ENCODE measurements at places on chromosomes 7 and 10.
A peak's percentile ranks its signal among the peaks of the same experiment; 100 is the strongest.

DNA sequence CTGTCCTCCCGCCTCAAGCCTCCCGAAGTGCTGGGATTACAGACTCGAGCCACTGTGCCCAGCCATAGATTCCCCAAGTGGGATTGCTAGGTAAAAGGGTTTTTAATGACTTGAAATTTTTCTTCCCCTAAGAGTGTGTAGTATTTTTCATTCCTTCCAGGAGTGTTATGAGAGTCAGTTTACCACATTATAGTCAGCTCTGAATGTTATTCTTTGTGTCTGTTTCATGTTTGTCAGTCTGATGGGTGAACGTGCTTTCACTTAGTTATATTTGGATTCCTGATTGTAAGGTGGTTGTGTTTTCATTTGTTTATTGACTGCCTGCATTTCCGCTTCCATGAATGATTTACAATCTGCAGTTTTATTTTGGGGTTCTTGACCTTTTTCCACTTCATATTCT, 6.3 kb downstream of the ZNF212 start:
- DNase-seq, result no peak

DNA sequence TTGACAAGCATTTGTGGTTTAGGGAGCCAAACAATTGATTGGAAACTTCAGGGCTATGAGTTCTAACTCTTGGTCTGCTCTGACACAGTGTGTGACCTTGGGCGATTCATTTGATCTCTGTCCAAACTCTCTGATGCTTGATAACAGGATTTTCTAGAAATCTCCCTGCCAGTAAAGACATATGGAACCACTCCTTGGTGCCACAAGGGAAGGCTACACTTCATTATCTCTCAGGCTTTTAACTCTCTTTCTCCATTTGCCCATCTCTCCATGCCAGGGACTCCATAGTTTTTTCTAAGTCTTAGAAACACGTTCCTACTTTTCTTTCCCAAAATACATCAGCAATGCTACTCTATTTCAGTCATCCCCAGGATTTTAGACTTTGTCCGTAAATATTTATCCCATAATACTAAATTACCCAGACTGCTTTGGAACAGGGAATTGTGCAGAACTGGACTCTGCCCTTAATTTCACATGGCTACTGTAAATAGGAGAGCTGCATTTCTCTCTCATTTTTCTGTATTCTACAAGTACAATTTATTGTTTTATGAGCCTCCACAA, 488.2 kb downstream of the SUGCT start:
- DNase-seq, result no peak

GRCh38 chr7:51029131-51029530, 246.4 kb upstream of the GRB10 start:
- no peak for DNase-seq

DNA sequence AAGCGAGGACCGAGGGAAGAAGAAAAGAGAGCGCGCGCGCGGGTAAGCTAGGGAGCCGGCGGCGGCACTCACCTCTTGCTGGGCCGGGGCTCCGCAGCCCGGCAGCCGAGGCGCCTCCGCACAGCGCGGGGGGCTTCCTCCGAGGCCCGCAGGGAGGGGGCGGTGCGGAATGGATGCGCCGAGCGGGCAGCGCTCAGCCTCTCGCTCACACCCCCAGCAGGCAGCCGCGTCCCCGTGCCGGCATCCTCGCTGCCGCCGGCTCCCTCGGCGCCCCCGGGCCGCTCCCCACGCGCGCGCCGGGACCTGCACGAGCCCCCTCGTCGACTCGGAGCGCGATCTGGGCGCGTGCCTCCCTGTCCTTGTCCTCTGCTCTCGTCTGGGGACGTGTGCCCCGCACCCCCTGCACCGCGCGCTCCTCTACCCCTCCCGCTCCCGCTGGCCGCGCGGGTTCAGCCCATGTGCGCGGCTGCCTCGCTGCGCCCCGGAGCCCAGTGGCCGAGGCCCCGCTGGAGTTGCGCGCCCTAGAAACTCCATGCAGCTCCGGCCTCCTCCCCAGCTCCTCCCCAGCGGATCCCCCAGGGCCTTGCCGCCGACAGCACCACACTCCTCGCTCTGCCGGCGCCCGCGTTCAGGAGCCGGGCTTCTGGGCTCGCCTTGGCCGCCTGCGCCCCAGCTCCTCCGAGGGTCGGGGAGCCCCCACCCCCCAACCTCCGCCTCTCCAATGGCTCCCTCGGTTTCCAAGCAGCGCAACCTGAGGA, 75.3 kb downstream of the CALN1 start:
- no peak for DNase-seq

DNA sequence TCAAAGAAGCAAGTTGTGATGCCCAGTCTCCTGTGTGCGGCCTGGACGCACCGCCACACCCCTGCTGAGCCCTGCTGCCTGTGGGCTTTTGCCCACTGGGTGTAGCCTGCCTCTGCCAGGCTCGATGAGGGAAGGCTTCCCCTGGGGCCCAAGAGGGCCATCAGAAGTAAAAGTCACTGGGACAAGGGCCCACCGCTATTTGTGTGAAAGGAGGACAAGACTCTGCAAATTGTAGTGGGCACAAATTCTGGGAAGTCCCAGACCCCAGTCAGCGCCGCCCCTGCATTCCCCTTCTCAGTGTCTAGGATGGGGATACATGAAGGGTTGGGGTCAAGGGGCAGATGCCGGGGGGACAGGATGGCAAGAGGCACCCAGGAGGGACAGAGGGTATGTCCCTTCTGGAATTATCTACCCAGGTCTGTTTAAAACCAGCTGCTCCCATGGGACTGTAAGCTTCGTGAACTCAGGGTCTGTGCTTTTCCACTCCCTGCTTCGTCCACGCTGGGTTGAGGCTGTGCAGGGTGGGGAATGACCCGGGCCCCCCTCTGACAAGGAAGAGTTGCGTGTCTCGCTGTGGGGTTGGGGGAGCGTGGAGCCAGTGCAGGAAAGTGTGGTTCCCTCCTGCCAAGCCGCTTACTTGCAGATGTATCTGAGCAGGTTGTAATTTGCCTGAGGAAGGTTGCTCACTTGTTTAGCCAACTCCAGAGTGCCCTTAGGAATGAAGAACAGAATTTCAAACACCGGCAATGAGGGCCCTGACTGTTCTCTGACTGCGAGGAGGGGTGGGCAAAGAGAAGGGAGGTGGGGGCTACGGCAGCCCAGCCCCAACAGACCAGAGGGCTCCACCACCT, 147.2 kb downstream of the MAPK8 start:
- no peak for DNase-seq

GRCh38 chr7:20280475-20281351, 50.0 kb upstream of the ITGB8 start:
- DNase-seq, result no peak

DNA sequence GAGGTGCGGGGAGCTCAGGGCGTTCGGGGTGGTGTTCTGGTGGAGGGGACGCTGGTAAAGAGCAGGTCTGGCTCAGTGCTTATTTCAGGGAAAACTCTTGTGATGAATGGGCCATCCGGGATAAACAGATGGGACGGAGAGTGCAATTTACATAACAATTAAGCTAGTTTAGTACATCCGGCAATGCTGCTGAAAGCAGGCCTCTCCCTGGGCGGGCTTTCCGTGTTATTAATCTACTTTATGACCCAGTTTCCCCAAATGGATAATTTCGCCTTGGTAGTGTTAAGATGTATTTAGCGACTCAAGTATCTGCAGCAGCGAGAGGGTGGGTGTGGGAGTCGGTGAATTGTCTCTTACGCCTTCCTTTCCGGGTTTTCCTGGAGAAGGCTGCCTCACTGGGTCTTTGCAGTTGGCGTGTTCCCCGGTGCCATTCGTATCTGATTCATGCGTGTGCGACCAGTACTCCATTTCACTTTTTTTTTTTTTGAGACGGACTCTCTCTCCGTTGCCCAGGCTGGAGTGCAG, 25.2 kb downstream of the FOXK1 start:
- no peak for DNase-seq

DNA sequence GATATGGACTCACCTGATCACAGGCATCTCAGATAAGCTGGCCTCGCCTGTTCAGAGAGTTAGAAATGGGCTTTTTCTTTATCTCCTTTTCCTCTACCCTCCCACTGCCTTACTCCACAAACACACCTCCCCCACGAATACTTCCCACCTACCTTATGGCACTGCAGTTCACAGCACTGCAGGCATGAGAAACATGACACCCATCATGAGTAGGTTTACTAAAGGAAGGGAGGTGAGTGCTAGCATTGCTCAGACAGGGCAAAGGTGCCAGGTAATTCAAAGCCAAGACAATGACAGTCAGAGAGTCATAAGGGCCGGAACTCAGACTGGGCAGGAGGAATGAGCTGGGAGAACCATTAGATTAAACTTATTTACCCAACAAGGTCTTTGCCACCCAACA, 220.6 kb downstream of the FAM107B start:
- DNase-seq, result no peak

DNA sequence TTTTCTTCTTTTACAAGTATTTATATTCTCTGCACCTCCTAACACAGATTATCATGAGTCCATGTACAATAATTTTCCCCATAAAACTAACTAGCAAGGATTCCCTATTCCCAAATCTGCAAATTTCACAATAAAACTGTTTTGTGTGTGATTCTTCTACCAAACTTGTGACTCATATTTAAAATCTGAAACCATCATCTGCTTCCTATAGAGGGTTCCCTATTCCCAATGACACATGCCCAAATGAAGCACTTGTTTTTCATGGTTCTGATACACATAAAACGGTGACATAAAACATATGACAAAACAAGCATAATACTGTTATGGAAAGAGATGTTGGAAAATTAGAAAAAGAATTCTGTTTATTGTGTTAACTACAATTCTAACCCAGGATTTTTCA, 657.6 kb downstream of the PARD3 start:
- DNase-seq, result no peak

DNA sequence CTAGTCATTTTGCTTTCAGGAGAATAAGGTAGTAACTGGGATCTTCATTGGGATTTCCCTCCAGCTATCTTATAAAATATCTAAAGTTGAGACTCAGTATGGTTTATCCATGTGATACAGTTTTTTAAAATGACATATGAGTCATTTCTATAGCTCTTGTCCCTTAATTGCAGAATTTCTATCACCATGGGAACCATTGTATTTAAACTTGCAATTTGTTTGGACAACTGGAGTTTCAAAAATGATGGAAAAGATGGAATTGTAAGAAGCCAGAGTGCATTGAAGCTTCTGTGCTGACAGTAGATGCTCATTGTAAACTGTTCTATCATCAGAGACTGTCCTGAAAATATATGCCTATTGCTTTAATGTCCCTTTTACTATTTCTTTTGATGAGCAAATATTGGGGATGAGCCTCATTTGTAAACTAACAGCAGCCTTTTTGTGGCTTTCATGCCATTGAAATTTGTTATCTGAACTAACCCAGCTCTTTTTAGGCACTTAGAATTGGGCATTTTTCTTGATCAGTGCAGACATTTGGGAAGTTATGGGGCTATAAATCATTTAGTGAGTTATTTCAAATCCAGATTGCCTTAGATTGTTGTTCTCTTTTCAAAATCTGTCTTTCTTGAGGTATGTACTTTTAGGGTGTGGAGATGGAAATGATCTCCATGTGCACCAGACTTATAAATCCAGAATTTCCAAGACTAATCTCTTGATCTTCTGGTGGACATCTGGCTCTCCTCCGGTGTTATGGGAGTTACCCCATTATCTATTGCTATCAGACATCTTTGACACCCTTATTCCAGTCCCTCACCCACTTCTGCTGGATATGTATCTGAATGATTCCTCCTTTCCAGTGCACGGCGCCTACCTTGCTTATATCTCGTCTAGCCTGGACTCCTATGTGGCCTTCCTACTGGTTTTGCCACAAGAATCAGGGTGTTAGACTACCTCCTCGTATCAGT, 159.0 kb downstream of the SND1 start:
- no peak for DNase-seq

DNA sequence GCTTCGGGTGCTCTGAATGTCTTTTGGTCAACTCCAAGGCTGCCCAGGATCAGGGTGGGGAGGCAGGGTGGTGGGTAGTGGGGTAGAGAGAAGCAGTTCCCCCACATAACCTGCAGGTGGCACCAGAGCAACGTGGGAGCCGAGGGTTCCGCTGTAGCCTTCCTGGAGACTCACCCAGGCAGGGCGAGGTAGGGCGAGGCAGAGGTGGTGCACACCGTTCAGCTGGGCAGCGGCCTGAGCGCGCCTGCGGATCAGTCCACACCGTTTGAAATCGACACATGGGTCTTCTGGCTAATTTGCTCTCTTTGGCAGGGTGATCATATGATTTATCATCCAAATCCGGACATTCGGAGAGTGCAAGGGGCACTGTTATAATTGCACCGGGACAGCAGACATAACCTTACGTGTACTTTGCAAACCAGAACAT, 41.4 kb upstream of the MAP3K8 start:
- DNase-seq, result peak; percentile 69

GRCh38 chr10:104981995-104982394, 340.9 kb downstream of the SORCS3 start:
- no peak for DNase-seq

GRCh38 chr7:11681461-11681860, 150.5 kb downstream of the THSD7A start:
- DNase-seq, result no peak

GRCh38 chr10:11387551-11388222, 223.8 kb downstream of the USP6NL start:
- no peak for DNase-seq

- no peak for DNase-seq
These were observed 119.4 kb downstream of the ST7 start for GRCh38 chr7:117072620-117073118.

GRCh38 chr10:64175271-64175962, 654.2 kb downstream of the REEP3 start:
- DNase-seq, result no peak

DNA sequence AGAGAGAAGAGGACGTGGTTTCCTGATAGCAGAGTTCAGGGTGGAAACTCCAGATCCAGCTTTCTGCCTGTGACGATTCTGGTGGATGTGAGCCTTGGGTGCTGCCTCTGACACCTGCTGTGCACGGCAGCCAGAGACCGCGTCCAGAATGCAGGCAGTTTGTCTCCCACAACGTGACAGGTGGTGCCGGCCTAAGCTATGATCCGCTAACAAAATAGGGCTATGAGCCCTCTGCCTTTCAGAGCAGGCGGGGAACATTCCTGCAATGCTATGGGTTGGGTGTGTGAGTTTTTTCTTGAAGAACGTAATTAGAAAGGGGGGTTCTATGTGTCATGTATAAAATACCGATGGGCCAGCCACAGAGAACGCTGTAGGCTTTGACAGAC, 297.3 kb upstream of the PRKCQ start:
- DNase-seq, result no peak

DNA sequence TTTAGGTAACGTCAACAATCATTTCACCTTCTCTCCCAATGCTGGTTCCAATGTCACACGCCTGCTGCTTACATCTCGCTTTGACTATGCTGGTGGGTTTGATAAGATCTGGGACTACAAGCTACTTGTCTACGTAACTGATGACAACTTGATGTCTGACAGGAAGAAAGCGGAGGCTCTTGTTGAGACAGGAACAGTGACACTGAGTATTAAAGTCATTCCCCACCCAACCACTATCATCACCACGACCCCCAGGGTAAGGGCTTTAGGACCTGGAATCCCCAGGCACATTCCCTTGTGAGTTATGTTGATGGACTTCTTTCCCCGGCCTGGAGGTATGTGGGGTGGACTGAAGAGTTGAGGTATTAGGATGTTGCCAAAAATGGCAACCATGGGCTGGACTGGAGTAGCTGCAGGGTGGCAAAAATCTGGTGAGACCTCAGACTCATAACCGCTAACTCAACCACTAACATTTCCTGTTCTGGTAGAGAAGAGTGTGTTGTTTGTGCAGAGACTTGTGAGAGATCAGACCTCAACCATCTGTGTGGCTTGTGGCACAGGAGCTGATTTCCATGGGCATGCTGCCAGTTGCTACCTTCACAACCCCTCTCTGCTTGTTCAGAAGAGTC, 59.2 kb downstream of the CDHR3 start:
- DNase-seq, result peak; percentile 31

GRCh38 chr7:155410431-155410830, 47.5 kb upstream of the EN2 start:
- no peak for DNase-seq

GRCh38 chr10:46239247-46239646, 47.5 kb upstream of the ANTXRL start:
- DNase-seq, result no peak

Data from activated CD4-positive, CD25-positive, alpha-beta regulatory T cell (primary cell).